ENCODE measurements at places on chromosomes 12 and 14. TPM values are rescaled to one million over a fixed set of nuclear protein-coding genes. Genes with fewer than 3 reads are reported as not detected.

Gene TAS2R31
- total RNA-seq = 27.1 TPM

Gene ZNF605
- total RNA-seq = 27.7 TPM

- no peak for DNase-seq
These were observed 51.4 kb downstream of the CLMN start for GRCh38 chr14:95268350-95268749.

DNA sequence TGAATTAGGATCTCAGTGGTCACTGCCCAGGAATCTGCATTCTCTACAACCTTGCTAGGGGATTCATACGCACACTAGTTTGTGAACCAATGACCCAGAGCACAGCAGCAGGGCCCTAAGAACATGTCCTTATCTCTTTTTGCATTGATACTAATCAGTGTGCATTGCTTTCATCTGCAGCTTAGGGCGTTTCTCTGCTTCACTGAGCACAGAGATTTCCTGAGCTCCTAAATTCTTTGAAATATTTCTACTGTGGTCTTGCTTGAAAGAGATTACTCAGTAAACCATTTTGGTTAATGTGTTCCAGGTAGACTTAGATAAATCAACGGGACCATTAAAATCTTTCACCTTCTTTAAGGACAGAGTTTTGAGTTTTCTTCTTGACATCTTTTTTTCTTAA, 351.3 kb upstream of the KITLG start:
- no peak for DNase-seq

All from urinary bladder (tissue), 4 donors.